ENCODE measurements at places on chromosomes 6 and 20.

DNA sequence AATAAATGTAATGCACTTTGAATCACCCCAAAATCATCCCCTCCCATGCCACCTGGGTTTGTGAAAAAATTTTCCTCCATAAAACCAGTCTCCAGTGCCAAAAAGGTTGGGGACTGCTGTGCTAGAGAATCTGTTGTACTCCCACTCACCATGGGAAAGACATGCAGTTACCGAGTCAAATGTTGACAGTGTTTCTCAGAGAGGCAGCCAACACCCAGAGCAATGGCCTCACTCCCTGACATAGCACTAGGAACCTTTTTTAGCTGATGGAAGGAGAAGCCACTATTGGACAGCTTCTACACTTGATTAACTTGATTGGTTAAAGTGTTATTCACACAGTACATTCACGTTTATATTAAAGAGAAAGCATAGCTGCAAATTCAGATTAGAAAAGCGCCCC is 59.8 kb upstream of the MANEA start:
- no peak for DNase-seq

- DNase-seq, result no peak
These were observed 11.5 kb upstream of the HLA-B start for GRCh38 chr6:31368461-31368860.

DNA sequence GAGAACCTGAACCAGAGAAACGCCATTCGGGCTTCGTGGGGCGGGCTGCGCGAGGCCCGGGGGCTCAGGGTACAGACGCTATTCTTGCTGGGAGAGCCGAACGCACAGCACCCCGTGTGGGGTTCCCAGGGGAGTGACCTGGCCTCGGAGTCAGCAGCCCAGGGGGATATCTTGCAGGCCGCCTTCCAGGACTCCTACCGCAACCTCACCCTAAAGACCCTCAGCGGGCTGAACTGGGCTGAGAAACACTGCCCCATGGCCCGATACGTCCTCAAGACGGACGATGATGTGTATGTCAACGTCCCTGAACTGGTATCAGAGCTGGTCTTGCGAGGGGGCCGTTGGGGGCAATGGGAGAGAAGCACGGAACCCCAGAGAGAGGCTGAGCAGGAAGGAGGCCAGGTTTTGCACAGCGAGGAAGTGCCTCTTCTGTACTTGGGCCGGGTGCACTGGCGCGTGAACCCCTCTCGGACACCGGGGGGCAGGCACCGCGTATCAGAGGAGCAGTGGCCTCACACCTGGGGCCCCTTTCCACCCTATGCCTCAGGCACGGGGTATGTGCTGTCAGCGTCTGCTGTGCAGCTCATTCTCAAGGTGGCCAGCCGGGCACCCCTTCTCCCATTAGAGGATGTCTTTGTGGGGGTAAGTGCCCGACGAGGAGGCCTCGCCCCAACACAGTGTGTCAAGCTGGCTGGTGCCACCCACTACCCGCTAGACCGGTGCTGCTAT is 904 bp downstream of the B3GALT4 start:
- DNase-seq, result no peak

DNA sequence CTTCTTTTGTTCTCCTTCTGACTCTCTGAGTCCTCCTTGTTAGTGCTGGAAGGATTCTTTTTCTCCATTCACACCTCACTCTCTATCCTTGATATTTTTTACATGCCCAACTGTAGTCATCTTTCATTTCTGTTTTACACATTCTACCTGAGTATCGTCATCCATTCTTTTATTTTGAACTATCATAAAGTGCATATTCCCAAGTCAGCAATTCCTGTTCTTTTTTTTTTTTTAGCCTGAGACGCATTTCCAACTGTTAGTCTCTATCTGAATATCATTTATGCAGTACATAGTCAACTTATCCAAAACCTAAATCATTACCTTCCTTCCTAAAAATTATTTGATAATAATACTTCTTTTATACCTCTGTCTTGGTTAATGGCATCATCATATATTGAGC is 207.5 kb downstream of the NKAIN2 start:
- no peak for DNase-seq

GRCh38 chr6:160792708-160793107 is 90.7 kb downstream of the PLG start:
- DNase-seq, result no peak

DNA sequence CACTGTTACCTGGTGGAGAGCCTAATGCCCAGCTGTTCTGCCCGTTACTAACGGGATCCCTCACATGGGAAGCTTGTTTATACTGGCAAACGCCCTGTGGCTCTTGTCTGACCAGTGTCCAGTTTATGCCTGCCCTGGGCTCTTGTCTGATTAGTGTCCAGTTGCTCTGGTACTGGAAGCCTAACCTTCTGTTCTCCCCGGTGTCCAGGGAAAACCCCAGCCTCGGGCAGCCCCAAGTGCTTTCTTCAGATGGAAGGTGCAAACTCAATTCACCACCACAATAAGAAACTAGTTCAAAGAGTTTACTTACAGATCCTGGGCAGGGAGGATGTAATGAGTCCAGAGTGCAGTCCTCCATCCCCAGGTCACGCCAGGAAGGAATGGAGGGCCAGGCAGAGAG is 148.4 kb downstream of the TBXT start:
- DNase-seq, result no peak

- DNase-seq, result no peak
These were observed 5.7 kb downstream of the MAP3K7 start for GRCh38 chr6:90581146-90581545.

GRCh38 chr6:152859225-152859624 is 108.6 kb downstream of the VIP start:
- no peak for DNase-seq

- no peak for DNase-seq
These were observed 187.8 kb upstream of the LRFN2 start for GRCh38 chr6:40774932-40775331.

DNA sequence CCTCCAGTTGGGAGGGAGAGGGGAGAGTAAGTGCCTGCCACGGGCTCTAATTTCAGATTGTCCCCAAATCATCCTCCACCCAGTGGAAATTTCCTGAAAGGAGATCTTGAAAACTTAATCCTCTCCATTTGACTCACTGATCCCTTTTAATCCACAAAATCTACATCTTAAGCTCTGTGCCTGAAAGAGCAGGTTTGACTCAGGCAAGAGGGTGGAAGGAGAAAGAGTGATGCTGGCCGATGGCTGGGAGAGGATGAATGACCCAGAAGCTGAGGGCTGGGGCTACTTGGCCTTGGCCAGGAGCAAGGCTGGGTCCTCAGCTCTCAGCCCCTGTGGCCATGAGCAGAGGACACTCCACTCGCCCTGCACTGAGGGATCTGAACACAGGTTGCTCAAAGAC is 8.1 kb downstream of the BPIFA2 start:
- no peak for DNase-seq

DNA sequence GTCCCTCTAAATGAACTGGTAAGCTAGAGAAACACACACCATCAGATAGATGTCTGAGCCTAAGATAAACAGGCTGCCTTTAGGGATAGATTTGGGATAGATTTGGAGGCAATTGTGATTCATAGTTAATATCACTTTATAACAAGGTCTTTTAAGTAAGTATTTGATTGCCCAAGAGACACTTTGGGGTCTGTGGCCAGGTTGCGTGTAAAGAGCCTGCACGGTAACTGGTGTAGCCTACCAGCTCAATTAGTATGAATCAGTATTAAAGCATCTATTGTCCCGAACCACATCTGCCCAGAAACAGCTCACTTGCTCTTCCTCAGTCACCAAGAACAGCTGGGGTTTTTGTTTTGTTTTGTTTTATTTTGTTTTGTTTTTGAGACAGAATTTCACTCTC is 193.3 kb downstream of the SASH1 start:
- no peak for DNase-seq

GRCh38 chr6:111215131-111215530 is 127.8 kb downstream of the SLC16A10 start:
- DNase-seq, result no peak

DNA sequence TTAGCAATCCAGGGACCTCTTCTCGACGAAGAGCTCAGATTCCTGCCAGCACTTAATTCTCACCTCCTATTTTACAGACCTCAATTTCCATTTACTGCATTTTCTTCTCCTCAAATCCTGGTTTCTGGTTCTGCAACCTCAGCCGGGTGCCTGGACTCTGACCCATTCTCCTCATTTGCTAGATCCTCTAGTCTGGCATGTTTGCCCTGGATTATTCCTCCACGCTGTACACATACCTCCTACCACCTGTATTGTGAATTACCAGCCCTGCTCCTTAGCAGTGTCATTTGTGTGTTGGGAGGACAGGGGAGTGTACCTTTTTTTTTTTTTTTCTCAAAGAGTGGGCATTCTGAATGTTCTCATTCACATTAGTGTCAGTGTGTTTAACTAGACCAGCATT is 204.4 kb downstream of the ZMYND8 start:
- no peak for DNase-seq

DNA sequence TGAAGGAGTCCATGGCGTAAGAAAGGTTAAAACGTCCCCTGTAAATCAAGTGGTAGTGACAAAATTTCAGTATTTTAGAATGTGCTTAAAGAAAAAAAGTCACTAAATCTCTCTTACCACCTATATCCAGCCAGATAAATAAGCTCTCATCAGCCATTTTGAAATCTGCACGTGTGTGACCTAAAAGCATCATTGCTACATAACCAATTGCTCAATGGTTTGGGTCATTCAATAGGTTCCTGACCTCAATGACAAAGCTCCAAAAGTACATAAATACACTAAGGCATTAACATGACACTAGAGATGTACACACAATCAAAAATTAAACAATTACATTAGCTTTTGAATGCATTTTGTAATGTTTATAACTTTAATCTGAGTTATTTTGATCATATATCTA is 272.4 kb downstream of the GMDS start:
- DNase-seq, result no peak

DNA sequence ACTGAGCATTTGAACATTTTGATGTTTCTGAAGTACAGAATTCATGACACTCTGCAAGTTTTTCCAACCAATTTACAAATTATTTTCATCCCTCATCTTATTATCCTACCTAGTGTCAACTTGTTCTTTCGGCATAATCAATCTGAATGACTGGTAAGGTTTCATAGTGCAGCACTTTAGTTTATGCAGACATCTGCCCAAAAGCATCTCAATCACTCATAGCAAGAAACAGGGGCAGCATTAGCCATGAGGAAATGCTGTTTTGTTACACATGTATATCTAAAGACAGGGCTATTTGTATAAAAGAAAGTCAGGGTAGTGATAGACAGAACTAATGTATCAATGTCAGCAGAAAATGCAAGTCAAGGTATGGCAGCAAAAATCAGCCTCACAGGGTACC is 378.1 kb upstream of the AGPAT4 start:
- DNase-seq, result no peak

Measured in activated CD4-positive, CD25-positive, alpha-beta regulatory T cell treated with anti-CD3 and anti-CD28 coated beads, Interleukin-2, amount 50 U/mL, for 16 hours (primary cell).